ENCODE measurements at places on chromosomes 5 and 9.
A peak's percentile ranks its signal among the peaks of the same experiment; 100 is the strongest.

DNA sequence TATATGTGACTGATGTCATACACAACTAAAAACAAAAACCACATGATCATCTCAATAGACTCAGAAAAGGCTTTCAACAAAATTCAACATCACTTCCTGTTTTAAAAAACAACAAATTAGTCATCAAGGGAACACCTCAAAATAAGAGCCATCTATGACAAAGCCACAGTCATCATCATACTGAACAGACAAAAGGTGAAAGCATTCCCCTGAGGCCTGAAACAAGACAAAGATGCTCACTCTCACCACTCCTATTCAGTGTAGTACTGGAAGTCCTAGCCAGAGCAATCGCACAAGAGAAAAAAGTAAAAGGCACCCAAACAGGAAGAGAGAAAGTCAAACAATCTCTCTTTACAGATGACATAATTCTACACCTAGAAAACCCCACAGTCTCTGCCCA, 893.5 kb upstream of the EDIL3 start:
- no peak for DNase-seq

- no peak for DNase-seq
Observed at GRCh38 chr5:175731172-175731571, 73.3 kb downstream of the HRH2 start.

- DNase-seq, result no peak
Observed at GRCh38 chr9:495739-496138, 281.1 kb downstream of the DOCK8 start.

DNA sequence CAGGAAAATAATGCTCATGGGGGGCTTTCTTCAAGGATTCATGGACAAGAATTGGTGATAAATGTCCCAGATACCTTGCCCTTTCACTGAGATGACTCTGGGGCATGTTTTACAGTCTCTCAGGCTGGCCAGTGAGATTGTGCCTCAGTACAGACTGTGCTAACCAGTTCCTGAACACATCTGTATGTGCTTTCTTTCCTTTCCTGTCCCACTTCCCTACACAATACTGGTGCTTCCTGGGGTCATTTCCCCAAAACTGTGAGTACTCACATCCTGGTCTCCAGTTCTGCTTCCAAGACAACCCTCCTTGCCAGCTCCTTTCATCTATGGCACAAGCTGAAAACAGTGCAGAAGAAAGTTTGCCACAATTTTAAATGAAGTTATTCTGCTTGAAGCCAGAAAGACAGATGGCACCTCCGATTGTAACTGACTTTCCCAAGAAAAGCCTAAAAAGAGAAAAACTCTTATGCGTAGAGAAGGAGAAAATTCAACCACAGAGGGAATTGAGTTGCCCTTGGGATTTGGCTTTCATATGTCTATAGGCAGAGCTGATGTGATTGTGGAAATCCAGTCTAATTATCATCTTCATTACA, 134.7 kb downstream of the DRD1 start:
- no peak for DNase-seq

- no peak for DNase-seq
Observed at GRCh38 chr9:13809401-13809800, 504.5 kb downstream of the NFIB start.

GRCh38 chr9:76203373-76203772, 190.9 kb downstream of the RFK start:
- DNase-seq, result no peak

DNA sequence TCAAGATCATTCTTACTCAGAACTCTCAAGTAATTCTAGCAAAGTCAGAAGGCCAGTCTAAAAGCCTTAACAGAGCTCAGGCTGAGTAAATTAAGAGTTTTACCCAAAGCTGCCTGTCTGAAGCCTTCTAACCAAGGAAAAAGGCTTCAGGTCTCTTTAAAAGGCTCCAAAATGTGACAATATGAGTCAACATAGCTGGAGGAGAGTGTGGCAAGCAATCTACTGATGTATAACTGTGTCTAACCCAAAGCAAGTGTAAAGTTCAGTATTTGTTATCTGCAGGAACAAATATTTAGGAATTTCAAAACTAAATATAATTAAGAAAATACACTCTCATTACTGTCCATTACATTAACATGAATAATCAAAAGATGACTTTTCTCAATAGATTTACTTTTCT, 11.0 kb downstream of the ZBTB5 start:
- DNase-seq, result no peak

GRCh38 chr5:132365213-132365612, 4.3 kb upstream of the SLC22A5 start:
- no peak for DNase-seq

DNA sequence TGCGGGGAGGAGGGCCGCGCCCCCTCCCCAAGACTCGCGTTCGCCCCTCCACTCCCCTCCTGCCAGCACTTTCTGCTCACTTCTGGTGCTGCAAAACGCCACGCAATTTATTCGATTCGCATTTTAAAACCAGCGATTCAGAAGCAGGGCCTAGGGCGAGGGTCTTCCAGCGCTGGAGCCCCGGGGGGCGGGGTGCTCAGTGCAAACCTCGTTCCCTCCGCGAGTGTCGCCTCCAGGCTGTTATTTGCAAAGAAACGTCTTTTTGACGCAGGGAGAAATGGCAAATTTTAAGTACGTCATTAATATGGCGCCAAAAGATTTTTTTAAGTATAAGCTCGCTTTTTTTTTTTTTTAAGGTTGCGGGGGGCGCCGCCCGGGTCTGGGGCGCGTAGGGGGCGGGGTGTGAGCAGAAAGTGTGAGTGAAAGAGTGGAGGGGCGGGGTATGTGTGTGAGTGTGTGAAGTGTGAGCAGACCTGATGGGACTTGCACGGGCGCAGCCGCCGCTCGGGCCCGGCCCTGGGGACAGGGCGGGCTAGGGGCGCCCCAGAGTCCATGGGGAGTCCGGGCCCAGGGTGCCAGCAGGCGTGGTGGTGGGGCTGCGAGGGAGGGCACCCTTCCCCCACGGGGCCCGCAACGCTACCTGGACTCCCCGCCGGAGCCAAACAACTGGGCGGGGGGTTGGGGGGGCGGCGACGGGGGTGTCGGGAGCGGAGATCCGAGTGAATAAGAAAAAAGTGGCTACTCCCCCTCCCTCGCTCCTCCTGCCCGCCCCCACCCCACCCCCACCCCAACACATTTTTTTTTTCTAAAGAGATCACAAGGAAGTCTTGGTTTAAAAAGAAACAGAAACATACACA, at the start of gene JADE2:
Gene JADE2 (plus strand): TSS at position 845 of the 857 bp plus-strand sequence. CDS start 10,188 bp downstream, outside the sequence.
- DNase-seq, result peak; percentile 71

GRCh38 chr5:139251281-139251687, 42.3 kb upstream of the MATR3 start:
- DNase-seq, result no peak

Measured in NCI-H510A (cell line).